ENCODE measurements at places on chromosomes 11 and 22. TPM values are rescaled to one million over a fixed set of nuclear protein-coding genes. Genes with fewer than 3 reads are reported as not detected.

The PANX3 gene
- polyA plus RNA-seq = not detected

DNA sequence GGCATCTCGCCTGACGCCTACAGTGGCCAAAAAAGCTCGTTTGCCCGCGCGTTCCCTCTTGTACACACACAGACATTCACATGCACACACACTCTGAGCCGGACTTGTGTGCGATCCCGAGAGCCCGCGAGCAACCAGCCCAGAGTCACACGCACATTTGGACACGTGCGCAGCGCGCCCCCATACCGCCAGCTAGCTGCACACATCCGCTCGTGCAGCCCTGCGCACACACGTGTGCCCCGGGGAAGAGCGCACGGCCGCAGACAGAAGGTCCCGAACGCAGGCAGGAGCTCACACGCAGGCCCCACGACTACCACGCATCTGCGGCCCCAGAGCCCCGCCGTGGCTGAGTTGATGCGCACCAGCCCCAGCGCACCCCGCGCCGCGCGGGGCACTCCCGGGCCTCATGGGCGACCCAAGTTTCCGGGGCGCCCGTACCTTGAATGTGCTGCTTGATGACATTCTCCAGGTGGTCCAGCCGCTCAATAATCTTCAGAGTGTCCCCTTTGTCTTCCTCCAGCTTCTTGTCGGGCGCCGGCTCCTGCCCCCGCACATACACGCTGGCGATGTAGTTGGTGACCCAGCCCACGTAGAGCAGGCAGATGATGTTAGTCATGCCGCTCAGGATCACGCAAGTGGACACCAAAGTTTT, 758 bp downstream of the GALNT18 start:
- peak overlapping the region; percentile 64 for H3K4me3 ChIP-seq
- no peaks in the 10 kb centered on the region for H3K36me3 ChIP-seq
- no peak overlapping the region for H3K27ac ChIP-seq
- peaks cover 56% of the 10 kb centered on the region for H3K27me3 ChIP-seq
- peaks cover 12% of the 10 kb centered on the region for H3K4me1 ChIP-seq
- no peak for DNase-seq

- DNase-seq = no peak
- peaks cover 26% of the 10 kb centered on the region for H3K4me1 ChIP-seq
- no peaks in the 10 kb centered on the region for H3K36me3 ChIP-seq
- no peak overlapping the region for H3K4me3 ChIP-seq
Measured at GRCh38 chr11:80598905-80599304, 1158.1 kb upstream of the TENM4 start.

- peak overlapping the region; percentile 68 for H3K27ac ChIP-seq
- no peaks in the 10 kb centered on the region for H3K27me3 ChIP-seq
- no peak for DNase-seq
- peak overlapping the region; percentile 79 for H3K4me3 ChIP-seq
- no peaks in the 10 kb centered on the region for H3K36me3 ChIP-seq
- H3K4me1 ChIP-seq = peaks cover 87% of the 10 kb centered on the region
Measured at GRCh38 chr11:61682906-61683675, 2.9 kb downstream of the DAGLA start.

DNA sequence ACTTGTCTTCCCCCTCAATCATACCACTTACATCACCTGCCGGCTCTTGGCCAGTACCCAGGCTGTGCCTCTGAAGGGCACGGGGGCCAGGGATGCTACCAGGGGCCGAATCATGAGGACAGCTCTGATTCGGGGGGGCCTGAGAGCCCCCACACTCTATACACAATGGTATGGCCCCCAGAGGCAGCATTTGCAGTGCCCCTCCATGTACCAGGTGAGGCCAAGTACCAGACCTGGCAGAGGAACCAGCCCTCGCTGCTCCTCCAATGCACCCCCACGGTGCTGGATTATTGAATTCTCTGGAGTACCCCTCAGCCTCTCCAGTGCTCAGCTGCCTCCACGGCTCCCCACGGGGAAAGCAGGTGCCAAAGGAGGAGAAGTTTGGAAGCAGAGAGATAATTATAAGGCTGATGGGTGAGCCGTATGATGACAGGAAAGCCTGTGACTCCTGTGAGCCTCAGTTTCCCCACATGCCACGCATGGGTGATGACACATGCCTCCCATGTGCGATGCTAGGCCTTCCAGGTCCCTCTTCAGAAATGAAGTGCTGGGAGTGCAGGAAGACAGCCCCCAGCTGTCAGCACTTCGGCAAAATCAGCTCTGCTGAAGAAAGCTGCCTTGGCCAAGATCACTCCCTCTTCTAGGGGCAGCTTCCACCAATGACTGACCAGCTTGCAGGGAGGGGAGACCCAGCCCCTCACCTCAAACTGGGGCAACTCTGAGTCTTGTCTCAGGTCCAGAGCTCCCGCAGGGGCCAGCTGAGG, 69.9 kb downstream of the THAP12 start:
- H3K27ac ChIP-seq = no peak overlapping the region
- DNase-seq = no peak
- no peaks in the 10 kb centered on the region for H3K4me1 ChIP-seq
- no peaks in the 10 kb centered on the region for H3K36me3 ChIP-seq
- H3K27me3 ChIP-seq = peaks cover 4% of the 10 kb centered on the region

- peaks cover 3% of the 10 kb centered on the region for H3K36me3 ChIP-seq
- H3K4me1 ChIP-seq = peaks cover 81% of the 10 kb centered on the region
- DNase-seq = no peak
- H3K4me3 ChIP-seq = peak overlapping the region; percentile 93
Measured at GRCh38 chr11:75523189-75523588, 2.6 kb downstream of the GDPD5 start.
